Astrocyte (in vitro differentiated cells and primary cell): ENCODE measurements at places on chromosomes 1 and 21. TPM values are rescaled to one million over a fixed set of nuclear protein-coding genes. Genes with fewer than 3 reads are reported as not detected.

Gene LAMTOR5
- total RNA-seq, result 113 and 126 TPM in 2 replicates

Gene MNDA
- not detected in 2 replicates for total RNA-seq

Gene CLEC20A
- total RNA-seq, result not detected in 2 replicates

DNA sequence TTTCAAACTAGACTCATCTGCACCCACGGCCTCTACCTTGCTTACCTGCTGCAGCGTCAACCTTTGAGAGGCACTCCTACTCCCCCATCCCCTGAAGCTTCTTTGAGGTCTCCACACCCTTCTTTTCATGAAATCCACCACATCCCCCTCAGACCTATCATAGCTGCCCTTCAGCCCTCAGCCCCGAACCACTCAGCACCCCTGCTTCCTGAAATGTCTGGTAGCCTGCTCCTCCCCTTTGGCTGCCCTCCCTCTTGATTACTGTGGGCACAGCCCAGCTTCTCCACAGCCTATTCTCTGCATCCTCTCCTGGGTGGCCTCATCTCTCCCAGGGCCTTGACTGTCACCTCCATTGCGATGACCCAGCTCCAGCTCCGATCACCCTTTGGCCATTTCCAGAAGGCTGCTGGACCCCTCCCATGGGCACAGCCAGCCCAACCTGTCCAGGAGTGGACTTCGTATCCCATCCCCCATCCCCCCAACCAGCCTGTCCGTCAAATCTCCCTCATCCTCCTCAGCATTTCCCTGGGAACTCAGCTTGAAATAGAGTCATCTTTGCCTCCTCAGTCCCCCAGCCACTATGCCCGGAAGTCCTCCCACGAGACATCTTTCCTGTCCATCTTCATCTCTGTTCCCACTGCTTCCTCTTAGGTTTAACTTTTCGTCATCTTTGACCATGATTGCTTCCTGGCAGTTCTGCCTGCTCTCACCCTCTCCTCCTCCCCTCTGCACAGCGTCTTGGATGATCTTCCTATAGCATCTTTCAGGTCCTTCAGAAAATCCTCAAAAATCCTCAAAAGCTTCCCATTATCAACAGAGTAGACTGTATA lies 6.1 kb upstream of the ADORA1 start:
- no peak for DNase-seq

DNA sequence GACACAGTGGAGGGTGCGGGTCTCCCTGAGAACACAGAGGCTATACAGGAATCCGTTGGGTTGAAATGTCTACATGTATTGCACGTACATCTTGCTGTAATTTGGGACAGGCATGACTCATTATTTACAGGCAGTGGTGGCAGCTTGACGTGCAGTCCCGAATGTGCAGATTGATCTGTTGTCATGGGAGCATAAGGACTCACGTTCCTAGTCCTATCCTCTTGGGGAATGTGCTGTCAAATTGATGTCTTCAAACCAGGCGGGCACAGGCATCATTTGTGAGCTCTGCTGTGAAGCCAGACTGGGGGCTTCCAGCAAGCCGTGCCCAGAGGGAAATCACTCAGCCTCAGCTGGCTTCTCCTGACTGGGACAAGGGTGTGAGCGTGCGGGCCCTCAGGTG lies 40.5 kb downstream of the S100B start:
- no peak for DNase-seq

DNA sequence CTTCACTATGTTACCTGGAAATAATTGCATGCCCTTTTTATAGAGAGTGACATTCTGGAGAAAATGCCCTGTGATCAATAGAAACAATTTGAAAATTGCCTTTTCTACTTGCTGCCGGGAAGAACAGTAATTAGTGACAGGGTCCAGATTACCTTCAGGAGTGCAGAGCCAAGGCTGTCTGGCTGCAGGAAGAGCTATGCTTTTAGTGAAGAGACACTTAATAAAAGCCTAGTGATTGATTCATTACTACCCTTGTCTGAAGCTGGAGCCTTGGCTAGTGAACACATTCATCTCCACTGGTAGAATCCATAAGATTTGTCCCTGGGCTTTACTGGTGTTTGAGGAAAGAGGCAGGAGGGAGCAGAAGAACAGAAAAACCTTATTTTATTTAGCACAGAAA lies 12.9 kb upstream of the DNASE2B start:
- no peak for DNase-seq
